ENCODE measurements at places on chromosomes 7 and 10. TPM values are rescaled to one million over a fixed set of nuclear protein-coding genes. Genes with fewer than 3 reads are reported as not detected.

The CFAP46 gene
- 4.6 TPM for total RNA-seq

The NKX1-2 gene
- not detected for total RNA-seq

The ZEB1 gene
- total RNA-seq = 49.2 TPM

The CH25H gene
- 0.41 TPM for total RNA-seq

The GJD4 gene
- total RNA-seq = not detected

The TMEM248 gene
- 70.2 TPM for total RNA-seq

The MACC1 gene
- 26.9 TPM for total RNA-seq

The MCM10 gene
- total RNA-seq = 4.8 TPM

The ENTPD1 gene
- 28.9 TPM for total RNA-seq

The ACSM6 gene
- 0.12 TPM for total RNA-seq

The BAIAP2L1 gene
- 4.4 TPM for total RNA-seq

The ST8SIA6 gene
- total RNA-seq = 1.9 TPM

The DLX5 gene
- total RNA-seq = 0.29 TPM

The CLRN3 gene
- total RNA-seq = 6.5 TPM

The GPR37 gene
- total RNA-seq = 3.2 TPM

The SORCS1 gene
- total RNA-seq = 14.5 TPM

The NEUROD6 gene
- not detected for total RNA-seq

The HOXA11 gene
- 25.5 TPM for total RNA-seq

The DNAJB12 gene
- 31.6 TPM for total RNA-seq

The ASZ1 gene
- total RNA-seq = not detected

The ABCC2 gene
- 9.1 TPM for total RNA-seq

The SPRN gene
- 1.7 TPM for total RNA-seq

The SLC13A1 gene
- total RNA-seq = 10.6 TPM

The CTAGE8 gene
- 1.8 TPM for total RNA-seq

The TBX20 gene
- not detected for total RNA-seq

The DYNC1I1 gene
- 2.3 TPM for total RNA-seq

The BMPER gene
- 19.5 TPM for total RNA-seq

The SMKR1 gene
- 0.53 TPM for total RNA-seq

The KCP gene
- 16.2 TPM for total RNA-seq

The COX19 gene
- 11.7 TPM for total RNA-seq

The WNT8B gene
- total RNA-seq = 0.29 TPM

The SEMA3E gene
- total RNA-seq = 2.6 TPM

The TRIM56 gene
- 16.9 TPM for total RNA-seq

The MALRD1 gene
- 16.3 TPM for total RNA-seq

The BLNK gene
- total RNA-seq = 25.1 TPM

All from metanephros (tissue), 2 donors.